GM19239 (cell line): ENCODE measurements at places on chromosomes 12 and 14.

GRCh38 chr12:81043979-81044740 lies 33.7 kb upstream of the ACSS3 start:
- no peak for DNase-seq

- DNase-seq = no peak
Measured at GRCh38 chr12:52200086-52200780, 8.4 kb upstream of the KRT80 start.

DNA sequence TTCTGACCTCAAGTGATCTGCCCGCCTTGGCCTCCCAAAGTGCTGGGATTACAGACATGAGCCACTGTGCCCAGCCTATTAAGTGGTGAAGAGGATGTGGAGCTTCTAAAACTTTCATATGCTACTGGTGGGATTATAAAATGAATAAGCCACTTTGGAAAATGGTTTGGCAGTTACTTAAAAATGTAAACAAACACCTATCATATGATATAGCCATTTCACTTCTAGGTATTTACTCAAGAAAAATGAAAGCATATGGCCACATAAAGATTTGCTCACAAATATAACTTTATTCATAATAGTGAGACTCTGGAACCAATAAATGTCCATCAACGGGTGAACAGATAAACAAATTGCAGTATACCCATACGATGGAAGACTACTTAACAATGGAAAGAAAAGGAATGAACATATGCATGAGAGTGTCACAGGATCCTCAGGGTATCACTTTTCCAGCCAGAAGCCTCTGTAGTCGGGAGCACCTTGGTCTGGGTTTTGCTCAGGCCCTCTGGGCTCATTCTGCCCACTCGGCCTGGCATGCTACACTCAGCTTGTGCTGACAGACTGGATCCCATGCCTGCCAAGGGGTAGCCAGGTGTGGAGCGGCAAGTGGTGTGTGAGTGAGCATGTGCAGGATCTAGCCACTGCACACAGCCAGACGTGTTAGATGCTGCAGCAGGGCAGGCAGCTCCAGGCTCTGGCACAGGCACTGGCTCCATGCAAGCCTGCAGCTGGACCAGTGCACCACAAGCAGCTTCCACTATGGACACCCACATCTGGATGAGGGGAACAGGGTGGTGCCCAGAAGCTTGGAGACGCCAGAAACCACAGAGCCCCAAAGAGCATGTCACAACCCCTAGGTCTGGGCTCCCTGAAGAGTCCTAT lies 213.2 kb upstream of the DIO3 start:
- no peak for DNase-seq

GRCh38 chr14:101839661-101840060 lies 78.2 kb downstream of the PPP2R5C start:
- no peak for DNase-seq

GRCh38 chr12:47811581-47812484 lies 7.9 kb downstream of the HDAC7 start:
- no peak for DNase-seq

GRCh38 chr12:79055926-79056674 lies 191.5 kb downstream of the SYT1 start:
- no peak for DNase-seq

GRCh38 chr14:38745861-38746260 lies 357.2 kb downstream of the SEC23A start:
- DNase-seq = no peak

- DNase-seq = no peak
Measured at GRCh38 chr12:48329199-48329939, 21.4 kb downstream of the ZNF641 start.

- peak; percentile 52 for DNase-seq
Measured at GRCh38 chr14:72476657-72477499, 417.0 kb downstream of the DPF3 start.

DNA sequence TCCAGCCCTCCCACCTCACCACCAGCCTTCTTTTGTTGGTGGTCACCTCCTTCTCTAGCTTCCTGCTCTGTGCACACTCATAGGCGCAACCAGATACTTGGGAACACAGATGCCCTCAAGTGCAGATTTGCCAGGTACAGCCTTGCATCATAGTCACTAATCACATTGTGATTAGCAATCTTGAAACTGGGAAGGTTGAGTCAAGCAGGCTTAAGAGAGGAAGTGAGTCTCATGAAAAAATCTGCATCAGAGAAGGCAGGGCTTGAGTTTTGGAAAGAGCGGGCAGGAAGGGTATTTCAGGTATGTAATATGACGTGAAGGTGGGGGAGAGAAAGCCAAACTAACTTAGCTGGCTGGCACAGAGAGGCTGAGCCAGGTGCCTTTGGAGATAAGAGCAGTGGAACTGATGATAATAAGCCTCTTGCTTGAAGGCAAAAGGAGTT lies 2.7 kb upstream of the RABGGTA start:
- DNase-seq = peak; percentile 60

DNA sequence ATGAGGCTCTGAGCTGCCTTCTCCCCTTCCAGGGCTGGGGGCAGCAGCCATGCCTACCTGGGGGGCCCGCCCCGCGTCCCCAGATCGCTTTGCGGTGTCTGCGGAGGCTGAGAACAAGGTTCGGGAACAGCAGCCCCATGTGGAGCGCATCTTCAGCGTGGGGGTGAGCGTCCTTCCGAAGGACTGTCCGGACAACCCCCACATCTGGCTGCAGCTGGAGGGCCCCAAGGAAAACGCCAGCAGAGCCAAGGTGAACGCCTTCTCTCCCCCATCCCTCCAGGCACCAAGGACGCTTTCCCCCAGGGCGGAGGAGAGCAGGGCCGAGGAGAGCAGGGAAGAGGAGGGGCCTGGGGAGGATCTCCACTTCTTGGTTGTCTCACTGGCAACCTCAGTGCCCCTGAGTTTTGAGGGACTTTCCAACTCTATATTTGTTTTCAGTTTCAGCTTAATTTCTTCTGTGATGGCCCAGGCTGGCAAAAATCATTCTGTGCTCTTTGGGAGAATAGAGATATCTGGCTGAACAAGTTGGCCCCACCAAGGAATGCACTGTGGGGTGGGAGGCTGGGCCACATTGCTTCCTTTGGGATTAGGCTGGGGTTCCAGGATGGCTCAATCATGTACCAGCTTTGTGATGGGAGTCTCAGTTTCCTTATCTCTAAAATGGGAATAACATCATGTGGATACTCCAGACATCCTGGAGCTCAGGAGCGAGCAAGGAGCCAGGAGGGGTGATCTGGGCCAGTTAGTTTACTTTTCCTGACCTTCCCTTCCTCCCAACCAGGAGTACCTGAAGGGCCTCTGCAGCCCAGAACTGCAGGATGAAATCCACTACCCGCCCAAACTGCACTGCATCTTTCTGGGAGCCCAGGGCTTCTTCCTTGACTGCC lies 1.2 kb downstream of the KHNYN start:
- DNase-seq = peak; percentile 50

GRCh38 chr12:47378907-47379306 lies 299.1 kb upstream of the AMIGO2 start:
- DNase-seq = no peak

GRCh38 chr12:1318327-1319031 lies 275.9 kb downstream of the FBXL14 start:
- DNase-seq = no peak

DNA sequence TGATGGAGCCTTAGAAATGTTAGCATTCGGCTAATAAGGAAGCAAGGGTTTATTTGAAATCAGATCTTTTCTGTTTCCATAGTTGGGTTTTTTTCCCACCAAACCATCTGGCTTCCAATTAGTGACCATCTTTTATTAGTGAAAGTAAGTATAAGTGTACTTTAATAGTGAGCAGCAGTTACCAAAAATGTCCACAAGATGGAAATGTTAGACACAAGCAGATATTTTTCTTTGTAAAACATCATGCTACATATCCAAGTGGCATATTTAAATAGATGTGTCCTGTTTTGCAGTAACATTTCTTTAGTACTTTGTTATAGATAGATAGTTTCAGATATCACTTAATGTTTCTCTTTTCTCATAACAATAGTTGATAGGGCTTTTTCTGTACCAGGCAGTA lies 28.8 kb downstream of the YEATS4 start:
- DNase-seq = no peak

GRCh38 chr12:122921917-122922316 lies 26.0 kb upstream of the VPS37B start:
- DNase-seq = no peak

DNA sequence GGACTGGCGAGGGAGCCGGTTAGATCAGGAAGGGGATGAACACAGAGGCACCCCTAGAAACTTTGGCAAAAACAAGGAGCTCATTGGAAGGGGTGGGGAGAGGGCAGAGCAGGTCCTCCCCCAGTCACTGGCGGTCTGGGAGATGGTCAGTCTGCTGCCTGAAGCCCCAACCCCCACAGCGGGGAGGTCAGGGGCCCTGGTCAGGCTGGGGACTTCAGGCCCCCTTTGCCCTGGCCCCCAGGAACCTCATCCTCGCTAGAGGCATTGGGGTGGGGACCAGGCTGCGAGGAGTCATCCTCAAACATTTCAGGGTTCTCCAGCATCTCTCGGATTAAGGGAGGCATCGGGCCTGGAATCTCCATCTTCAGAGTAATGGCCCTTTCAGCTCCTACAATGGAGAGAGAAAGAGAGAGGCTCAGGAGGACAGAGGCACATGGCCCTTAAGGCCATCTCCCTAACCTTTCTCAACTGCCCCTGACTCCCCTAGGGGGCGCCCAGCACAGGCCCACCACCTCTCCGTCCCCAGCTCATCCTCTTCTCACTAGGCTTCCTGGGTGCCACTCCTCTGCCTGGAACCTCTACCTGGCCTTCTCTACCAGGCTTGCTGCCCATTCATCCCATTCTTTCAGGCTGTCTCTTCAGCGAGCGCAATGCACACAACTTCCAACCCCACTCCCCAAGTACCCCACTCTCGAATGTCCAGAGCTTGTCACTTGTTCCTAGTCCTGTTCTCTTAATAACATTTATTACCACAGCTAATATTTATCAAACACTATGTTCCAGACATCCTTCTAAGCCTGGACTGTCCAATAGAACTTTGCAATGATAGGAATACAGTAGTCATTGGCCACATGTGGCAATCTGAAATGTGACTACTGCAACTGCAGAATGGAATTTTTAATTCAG lies 4.7 kb upstream of the ITGB7 start:
- no peak for DNase-seq

DNA sequence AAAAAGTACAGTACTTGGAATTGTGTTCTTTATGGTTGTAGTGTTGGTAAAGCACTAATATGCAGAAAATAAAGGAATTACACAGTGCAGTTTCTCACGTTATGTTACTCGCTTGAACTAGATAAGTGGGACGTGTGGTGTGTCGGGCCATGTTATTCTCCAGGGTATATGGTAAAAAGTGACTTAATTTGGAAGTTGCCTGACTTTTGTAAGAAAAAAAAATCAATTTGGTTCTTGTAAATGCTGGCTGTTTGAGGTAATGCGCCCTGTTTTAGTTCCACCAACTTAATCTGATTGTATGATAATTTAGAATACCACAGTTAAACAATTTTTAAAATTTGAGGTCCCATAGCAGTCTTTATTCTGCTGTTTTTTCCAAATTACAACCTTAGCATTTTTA lies 4.1 kb downstream of the ARF6 start:
- no peak for DNase-seq

DNA sequence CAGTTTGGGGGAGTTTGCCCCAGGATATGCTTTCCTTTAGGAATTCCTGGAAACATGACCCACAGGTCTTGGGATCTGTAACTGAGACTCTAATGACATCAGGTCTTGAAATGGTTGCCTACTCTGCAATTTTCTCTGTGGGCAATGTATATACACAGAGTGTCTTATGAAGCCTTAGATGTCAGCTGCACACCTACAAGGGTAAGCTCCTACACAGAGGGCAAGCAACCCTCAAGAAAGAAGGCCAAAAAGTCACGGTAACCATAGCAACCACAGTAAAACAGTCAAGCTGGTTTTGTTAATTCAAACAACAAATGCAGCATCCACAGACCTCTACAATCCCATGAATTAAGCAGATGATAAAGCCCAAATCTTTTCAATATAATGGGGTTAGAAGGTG lies 293.0 kb downstream of the SSPN start:
- DNase-seq = no peak

DNA sequence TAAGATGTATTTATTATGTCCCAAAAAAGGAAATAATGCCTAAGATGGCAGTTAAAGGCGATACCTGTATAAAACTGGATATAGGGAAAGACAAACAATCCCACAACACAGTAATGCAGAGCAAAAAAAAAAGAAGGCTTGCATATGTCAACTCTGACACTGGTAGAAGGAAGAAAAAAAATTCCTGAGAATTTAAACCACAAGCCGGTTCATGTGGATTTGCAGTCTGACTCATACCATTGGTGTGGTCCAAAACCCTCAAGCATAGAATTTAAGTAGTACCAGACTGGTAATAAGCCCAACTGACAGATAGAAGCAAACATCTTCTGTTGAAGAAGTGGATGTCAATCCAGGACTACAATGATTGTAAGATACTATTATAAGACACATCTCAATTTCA lies 7.2 kb downstream of the DNAI7 start:
- DNase-seq = no peak

- DNase-seq = no peak
Measured at GRCh38 chr12:10082117-10082874, 16.5 kb downstream of the CLEC1A start.

DNA sequence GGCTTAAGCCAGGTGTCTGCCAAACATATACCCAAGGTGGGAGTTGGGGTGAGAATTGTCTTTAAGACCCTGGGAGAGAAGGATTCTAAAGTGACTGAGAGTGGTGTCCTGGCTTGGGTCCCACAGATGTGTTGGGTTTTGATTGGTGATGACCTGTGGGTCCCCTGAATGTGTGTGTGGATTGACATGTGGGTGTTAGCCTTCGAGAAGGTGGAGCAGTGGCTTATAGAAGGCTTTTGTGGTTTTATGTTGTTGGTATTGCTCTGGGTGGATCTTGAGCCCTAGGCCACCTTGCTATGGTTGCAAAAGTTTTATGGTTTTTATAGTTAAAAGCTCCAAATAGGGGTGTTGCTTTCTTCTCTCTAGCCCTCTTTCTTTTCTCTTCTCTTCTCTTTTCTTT lies 29.7 kb downstream of the PLEKHG3 start:
- DNase-seq = no peak

- DNase-seq = no peak
Measured at GRCh38 chr14:72629534-72629933, 264.4 kb downstream of the DPF3 start.

- no peak for DNase-seq
Measured at GRCh38 chr14:34053666-34054065, 102.8 kb upstream of the EGLN3 start.

- DNase-seq = no peak
Measured at GRCh38 chr14:93744876-93745275, 43.4 kb downstream of the PRIMA1 start.

DNA sequence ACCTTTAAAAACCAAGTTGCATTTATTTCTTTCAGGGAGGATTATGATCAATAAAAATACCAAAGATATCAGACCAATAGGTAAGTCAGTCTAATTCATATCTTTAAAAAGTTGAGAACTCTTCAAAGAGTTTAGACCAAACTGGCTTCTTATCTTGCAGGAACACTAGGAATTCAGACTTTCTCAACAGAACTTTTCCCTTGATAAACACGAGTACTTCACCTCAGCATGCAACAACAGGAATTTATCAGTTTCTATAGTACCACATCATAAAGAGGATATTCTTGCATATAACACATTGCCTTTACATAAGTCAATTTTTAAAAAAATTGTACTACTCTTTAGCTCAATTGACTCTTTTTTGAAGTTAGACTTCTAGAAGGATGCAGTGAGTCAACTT lies 68.2 kb downstream of the DNAI7 start:
- DNase-seq = no peak
